NCI-H1930 (cell line): ENCODE measurements at places on chromosomes 12 and 14.

DNA sequence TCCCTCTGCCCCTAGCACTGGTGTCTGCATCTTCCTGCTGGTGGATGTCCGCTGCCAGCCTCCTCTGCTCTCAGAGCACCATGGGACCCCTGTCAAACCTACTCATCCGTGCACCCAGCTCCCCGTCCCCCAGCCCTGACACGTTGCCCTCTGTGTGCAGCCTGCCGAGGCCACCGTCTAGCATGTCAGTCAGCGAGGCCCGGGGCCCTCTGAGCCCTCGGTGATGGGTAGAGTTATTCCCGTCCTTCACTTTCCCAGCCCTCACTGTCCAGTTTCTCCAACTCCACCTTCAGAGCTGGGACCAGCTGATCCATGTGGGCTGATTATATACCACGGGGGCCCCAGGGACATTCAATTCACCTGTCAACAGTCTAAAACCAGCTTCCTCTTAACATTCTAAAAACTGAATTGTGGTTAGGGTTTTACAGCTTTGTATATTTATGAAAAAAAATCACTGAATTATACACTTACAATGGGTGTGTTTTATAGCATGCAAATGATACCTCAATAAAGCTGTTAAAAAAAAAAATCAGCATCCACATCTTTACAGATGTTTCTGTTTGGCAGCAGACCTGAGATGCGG, 61.3 kb downstream of the CCDC88C start:
- no peak for DNase-seq

DNA sequence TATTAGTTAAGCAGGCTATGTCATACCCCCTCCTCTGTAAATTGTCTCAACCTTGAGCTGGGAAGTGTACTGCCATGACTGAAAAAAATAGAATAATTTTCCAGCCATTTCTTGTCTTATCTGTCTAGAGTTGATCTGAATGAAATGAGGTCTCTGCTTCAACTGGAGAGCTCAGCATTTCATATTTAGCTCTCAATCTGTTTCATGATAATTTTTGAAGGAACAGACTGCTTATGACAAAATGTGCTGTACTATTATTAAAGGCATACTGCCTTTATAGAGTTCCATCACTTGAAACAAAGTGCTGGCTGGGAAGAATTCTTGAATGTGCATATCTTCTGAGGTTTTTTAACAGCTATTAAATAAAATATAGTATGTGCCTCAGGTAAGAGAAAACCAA, 19.1 kb downstream of the PTPRO start:
- DNase-seq, result no peak

DNA sequence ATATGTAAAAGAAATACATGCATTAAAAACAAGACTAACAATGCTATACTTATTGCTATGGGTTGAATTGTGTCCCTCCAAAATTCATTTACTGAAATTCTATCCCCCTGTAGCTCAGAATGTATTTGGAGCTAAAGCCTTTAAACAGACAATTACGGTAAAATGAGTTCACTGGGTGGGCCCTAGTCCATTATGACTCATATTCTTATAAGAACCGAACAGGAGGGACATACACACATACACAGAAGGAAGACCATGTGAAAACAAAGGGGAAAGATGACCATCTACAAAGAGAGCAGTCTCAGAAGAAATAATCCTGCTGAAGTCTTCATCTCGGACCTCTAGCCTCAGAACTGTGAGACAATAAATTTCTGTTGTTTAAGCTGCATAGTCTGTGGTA, 77.1 kb upstream of the ANKS1B start:
- DNase-seq, result no peak

DNA sequence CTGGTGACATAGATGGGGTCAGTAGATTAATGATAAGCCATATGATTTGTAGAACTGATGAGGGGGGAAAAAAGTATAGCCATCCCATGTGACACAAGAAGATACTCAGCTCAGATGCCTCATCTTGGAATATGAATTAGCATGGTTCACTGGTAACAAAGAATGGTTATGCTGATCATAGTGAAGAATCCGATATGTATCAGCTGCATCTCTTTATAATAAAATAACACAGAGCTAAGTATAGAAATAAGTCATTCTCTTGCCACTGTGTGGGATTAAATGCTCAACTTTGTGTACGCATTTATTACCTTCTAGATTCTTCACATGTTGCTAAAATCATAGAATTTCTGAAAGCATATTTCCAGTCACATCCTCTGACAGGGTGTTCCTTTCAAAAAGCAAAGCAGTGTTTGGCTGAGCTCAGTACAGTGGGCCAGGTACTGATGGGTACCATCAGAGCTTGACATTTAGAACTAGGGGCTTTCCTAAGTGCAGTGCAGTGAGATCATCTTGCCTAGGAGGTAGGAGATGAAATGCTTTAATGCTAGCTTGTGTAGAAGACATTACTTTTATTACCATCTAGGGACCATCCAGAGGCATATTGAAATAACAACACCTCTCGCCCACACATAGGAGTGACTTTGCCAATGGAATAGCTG, 256.2 kb downstream of the TMEM117 start:
- no peak for DNase-seq

- no peak for DNase-seq
Measured at GRCh38 chr12:102781117-102781516, 135.9 kb downstream of the PAH start.

- no peak for DNase-seq
Measured at GRCh38 chr14:21978184-21978998, 304.8 kb upstream of the OR4E1 start.

GRCh38 chr12:42090899-42091298, 53.8 kb downstream of the GXYLT1 start:
- DNase-seq, result no peak

- no peak for DNase-seq
Measured at GRCh38 chr14:99260587-99261551, 11.1 kb downstream of the BCL11B start.

DNA sequence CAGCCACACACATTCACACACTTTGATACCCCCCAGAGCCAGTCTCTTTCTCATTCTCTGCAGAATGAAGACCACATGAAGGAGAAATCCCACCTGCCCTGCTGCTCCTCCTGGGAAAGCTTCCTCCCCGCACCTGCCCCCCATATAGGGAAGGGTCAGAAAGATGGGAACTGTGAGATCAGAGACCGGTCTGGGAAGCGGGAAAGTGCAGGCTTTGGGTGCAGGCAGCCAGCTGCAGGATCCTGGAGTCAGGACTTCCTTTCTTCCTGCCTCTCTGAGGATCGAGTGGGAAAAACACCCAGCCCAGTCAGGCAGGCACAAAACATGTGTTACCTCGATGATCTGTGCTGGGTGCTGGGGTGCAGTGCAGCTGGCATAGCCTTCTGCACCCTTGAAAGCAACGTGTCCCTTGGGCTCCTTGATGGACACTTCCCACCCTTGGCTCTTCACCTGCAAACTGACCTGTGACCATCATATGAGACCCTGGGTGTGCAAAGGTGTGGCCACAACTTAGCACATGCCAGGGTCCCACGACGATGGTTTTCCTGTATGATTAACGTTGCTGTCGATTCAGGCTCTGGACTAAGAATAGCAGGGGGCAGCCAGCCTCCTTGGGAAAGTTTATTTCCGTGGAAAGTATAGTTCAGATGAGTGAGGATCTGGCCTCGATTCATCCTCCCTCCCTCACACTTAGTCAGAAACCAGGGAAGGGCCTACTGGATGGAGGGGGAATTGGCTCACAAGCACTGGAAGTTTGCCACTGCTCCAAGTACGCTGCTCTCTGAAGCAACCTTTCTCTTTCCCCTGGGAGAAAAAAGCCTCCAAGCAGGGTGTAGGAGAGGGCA, 105.4 kb upstream of the MED13L start:
- DNase-seq, result no peak
